Esophagus squamous epithelium (tissue), 5 donors: ENCODE measurements at places on chromosomes 6 and 20.
A peak's percentile ranks its signal among the peaks of the same experiment; 100 is the strongest.

DNA sequence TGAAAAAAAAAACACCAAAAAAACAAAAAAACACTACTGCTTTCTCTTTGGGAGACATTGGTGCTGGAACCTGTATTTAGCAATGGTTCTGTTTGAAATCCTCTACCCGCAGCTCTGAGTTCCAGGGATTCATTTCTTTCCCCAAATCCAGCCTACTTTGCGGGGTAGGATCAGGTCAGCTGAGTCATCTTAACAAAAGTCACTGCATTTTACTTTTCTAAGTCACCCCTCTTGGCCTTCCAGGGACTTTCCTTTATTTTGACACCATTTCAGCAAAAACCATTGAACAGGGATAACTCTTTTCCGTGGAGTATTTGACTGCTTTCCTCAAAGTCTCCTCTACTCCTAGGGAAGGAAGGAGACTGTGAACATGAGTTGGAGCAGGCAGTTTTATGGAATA is 837.6 kb downstream of the MAFB start:
- H3K4me1 ChIP-seq, result peaks cover 28% of the 10 kb centered on the region
- H3K27me3 ChIP-seq, result no peaks in the 10 kb centered on the region

GRCh38 chr6:142833054-142833453 is 111.9 kb downstream of the HIVEP2 start:
- H3K36me3 ChIP-seq, result peaks cover 6% of the 10 kb centered on the region
- no peaks in the 10 kb centered on the region for H3K27me3 ChIP-seq
- no peak for DNase-seq

DNA sequence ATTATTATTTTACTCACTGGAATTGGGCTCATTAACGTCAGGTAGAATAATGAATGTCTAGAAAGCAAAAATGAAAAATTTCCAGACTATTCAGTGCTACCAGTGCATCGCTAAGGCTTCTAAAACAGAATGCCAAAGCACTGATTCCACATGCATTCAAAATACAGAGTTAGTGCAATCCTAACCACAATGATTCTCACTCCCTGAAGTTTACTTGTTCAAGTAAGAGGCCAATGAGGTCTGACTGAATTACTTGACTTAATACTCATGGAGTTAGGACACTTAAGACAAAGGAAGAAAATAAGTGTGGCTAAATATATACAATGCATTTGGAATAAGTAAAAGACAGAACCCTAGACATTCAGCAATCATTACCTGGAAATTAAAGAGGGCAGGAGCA is 220.5 kb downstream of the PKHD1 start:
- no peaks in the 10 kb centered on the region for H3K36me3 ChIP-seq
- H3K27me3 ChIP-seq, result no peaks in the 10 kb centered on the region
- H3K4me1 ChIP-seq, result no peaks in the 10 kb centered on the region
- DNase-seq, result no peak

DNA sequence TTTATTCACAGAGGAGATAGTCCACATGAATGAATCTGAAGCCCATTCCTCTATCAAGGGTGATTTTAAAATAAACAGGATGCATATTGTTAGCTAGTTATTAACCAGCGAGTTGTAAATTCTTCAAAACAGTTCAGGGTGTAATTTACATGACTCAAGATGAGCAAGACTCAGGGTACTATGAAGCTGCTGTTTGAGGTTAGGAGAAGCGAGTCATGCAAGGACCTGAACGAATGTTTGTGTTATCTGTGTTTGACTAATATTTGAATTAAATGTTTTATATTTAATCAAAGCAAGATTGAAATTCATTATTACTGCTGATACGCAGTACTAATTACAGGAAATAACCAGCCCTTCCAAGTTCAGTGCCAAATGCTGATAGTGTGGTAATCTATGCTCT is 191.1 kb downstream of the SAMD5 start:
- H3K27me3 ChIP-seq, result no peaks in the 10 kb centered on the region
- no peak for DNase-seq
- no peaks in the 10 kb centered on the region for H3K36me3 ChIP-seq
- H3K4me3 ChIP-seq, result no peak overlapping the region

- H3K36me3 ChIP-seq, result no peaks in the 10 kb centered on the region
- no peaks in the 10 kb centered on the region for H3K27me3 ChIP-seq
- no peak overlapping the region for H3K27ac ChIP-seq
- no peak overlapping the region for H3K4me3 ChIP-seq
Observed at GRCh38 chr20:34274694-34275093, 28.5 kb downstream of the AHCY start.

DNA sequence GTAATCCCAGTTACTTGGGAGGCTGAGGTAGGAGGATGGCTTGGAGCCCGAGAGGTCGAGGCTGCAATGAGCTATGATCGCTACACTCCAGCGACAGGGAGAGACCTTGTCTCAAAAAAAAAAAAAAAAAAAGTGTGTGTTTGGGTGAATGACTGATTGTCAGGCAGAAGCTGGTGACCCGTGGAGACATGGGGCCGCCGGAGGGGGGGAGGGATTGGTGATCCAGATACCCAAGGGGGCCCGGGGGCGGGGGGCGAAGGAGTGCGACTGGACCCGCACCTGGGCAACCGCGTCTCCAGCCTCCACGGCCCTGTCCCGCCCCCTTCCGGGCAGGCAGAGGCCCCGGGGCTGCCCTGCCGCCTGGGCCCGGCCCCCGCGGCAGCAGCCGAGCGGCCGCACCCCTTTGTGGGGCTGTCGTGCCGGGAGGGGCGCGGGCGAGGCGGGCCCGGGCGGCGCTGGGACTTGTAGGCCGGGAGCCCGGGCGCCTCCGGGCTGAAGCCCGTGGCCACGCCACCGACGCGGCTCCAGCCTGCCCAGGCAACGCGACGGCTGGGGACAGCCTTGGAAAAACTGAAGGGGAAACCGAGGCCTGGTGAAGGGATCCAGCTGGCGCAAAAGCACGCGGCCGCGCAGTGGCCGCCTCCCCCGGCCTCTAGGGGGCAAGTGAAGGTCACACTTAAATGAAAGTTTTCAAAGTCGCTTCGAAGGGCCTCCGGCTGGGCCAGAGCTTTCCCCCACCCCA is 2.1 kb upstream of the RBM38 start:
- peak overlapping the region; percentile 92 for H3K27ac ChIP-seq
- H3K36me3 ChIP-seq, result no peaks in the 10 kb centered on the region
- no peaks in the 10 kb centered on the region for H3K27me3 ChIP-seq
- H3K4me3 ChIP-seq, result peak overlapping the region; percentile 23
- peaks cover 49% of the 10 kb centered on the region for H3K4me1 ChIP-seq
- peak; percentile 34 for DNase-seq

DNA sequence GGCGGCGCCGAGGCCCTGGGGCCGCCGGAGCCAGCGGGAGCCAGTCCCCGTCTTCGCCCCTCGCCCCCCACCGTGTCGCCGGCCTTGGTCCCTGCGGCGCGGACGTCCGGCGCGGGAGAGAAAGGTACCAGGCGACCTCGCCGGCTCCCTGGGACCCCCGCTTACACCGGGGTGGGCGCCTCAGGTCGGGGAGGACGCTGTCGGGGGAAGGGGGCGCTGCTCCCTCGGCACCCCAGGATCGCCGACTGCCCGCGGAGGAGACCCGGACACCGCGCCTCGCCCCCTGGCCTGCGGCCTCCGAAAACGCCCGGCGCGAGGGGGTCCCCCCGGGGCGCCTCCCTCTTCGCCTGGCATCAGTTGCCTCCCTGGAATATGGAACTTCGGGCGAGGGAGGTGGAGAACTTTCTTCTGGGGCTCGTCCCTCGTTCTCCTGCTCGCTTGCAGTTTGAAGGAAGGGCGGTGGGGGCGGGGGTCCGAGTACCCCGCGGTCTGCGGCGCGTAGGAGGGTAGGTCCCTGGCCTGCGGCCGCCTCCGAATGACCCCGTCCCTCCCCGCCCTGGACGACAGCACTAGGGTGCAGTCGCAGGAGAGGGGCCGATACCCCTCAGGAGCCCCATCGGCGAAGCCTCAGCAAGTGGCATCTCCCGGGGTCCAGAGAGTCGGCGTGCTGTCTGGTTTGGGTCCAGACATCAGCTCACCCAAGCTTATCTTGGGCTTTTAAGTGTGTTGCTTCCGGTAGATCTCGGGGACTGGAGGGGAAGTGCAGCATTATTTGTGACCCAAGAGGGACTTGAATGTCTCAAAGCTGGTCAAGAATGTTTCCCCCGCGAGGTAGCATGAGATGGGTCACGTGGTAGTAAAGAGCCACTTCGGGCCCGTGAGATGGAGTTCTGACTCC is 549 bp downstream of the ANKRD6 start:
- no peak for DNase-seq
- no peaks in the 10 kb centered on the region for H3K36me3 ChIP-seq
- H3K4me1 ChIP-seq, result peaks cover 4% of the 10 kb centered on the region
- peak overlapping the region; percentile 85 for H3K4me3 ChIP-seq
- no peaks in the 10 kb centered on the region for H3K27me3 ChIP-seq

DNA sequence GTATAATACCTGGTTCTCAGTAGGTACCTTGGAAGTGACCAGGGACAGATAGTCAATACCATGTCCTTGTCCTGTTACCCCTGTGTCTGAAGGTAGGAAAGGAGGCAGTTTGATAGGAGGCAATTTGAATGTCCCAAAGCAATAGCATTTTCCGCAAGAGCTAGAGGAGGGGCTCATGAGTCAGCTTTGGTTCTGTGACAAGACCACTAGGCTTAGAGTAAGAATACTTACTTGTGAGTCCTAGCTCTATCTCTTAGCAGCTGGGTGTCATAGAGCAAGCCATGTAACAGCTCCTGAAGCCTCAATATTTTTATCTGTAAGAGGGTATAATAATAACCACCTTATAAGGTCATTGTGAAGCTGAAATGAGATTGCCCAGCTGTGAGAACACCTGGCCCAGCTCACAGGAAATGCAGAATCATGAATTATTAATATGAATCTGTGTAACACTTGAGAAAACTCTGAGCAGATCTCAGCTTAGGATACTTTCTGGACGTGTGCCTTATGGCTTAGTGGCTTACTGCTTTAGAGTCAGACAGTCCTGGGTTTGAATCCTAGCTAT is 58.6 kb downstream of the DAAM2 start:
- no peak for DNase-seq
- H3K36me3 ChIP-seq, result no peaks in the 10 kb centered on the region
- H3K4me3 ChIP-seq, result no peak overlapping the region

- H3K27me3 ChIP-seq, result no peaks in the 10 kb centered on the region
- H3K36me3 ChIP-seq, result no peaks in the 10 kb centered on the region
- H3K4me1 ChIP-seq, result peaks cover 8% of the 10 kb centered on the region
- DNase-seq, result no peak
- H3K4me3 ChIP-seq, result no peak overlapping the region
Observed at GRCh38 chr6:13044390-13044789, 283.9 kb downstream of the TBC1D7 start.

DNA sequence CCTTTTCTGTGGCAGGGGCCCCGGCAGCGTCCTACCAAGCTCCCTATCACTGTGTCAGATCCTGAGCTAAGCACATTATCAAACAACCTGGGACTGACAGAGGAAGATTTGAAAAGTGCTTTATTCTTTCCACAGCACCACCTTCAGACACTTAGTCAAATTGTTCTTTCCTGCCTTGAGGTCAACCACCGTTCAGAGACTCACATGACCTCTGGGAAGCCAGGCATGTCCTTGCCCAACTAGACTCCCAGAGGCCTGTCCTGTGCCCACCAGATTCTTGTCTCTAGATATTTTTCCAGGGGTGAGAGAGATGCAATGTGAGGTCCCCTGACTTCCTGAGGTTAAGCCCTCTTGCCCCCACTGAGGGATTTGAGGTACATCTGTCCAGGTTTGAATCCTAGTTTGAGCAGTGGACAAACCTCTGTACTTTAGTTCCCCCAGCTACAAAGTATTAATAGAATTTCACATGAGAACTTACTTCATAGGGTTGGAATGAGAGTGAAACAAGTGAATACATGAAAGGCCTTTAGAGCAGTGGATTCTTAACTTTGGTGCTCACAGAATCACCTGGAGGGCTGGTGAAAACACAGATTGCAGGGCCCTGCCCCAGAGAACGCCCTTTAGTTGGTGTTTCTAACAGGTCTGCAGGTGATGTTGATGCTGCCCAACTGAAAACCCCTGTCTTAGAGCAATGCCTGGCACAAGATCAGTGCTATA is 179.8 kb downstream of the CLIC5 start:
- H3K4me1 ChIP-seq, result no peaks in the 10 kb centered on the region
- DNase-seq, result no peak
- no peak overlapping the region for H3K27ac ChIP-seq
- H3K4me3 ChIP-seq, result no peak overlapping the region
- no peaks in the 10 kb centered on the region for H3K27me3 ChIP-seq

- no peak for DNase-seq
- no peak overlapping the region for H3K27ac ChIP-seq
- peaks cover 10% of the 10 kb centered on the region for H3K36me3 ChIP-seq
- H3K27me3 ChIP-seq, result peaks cover 82% of the 10 kb centered on the region
Observed at GRCh38 chr6:43457643-43458042, 2.3 kb upstream of the DLK2 start.

GRCh38 chr20:22781869-22782268 is 197.5 kb upstream of the FOXA2 start:
- no peaks in the 10 kb centered on the region for H3K36me3 ChIP-seq
- H3K27me3 ChIP-seq, result no peaks in the 10 kb centered on the region
- no peaks in the 10 kb centered on the region for H3K4me1 ChIP-seq
- no peak overlapping the region for H3K4me3 ChIP-seq

GRCh38 chr6:30884521-30885480 is 482 bp downstream of the DDR1 start:
- H3K27me3 ChIP-seq, result no peaks in the 10 kb centered on the region
- H3K4me1 ChIP-seq, result peaks cover 90% of the 10 kb centered on the region
- H3K27ac ChIP-seq, result peak overlapping the region; percentile 97
- no peaks in the 10 kb centered on the region for H3K36me3 ChIP-seq
- DNase-seq, result no peak

DNA sequence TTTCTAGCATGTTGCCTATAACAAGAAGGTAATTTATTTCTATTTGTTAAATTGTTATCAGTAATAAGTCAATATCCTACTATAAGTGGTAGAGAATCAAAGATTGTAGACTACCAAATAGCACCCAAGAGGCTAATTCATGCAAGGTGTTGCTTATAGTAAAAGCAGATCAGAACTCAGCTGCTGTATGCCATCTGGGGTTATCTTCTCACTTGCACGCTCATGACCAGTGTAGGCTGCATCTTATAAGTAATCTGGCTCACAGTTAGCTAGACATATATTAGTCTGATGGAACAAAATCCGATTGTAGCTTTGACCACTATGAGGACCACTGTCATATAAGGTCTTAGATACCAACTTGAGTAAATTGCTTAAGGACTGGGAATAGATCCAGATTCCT is 17.0 kb downstream of the TOP1 start:
- no peak overlapping the region for H3K4me3 ChIP-seq
- H3K27me3 ChIP-seq, result no peaks in the 10 kb centered on the region
- peaks cover 97% of the 10 kb centered on the region for H3K4me1 ChIP-seq
- H3K36me3 ChIP-seq, result no peaks in the 10 kb centered on the region
- no peak for DNase-seq

GRCh38 chr6:118895859-118896258 is 1.9 kb downstream of the ASF1A start:
- H3K4me3 ChIP-seq, result peak overlapping the region; percentile 89
- H3K27ac ChIP-seq, result peak overlapping the region; percentile 97
- DNase-seq, result no peak
- no peaks in the 10 kb centered on the region for H3K27me3 ChIP-seq
- no peaks in the 10 kb centered on the region for H3K36me3 ChIP-seq
